ENCODE measurements at places on chromosomes 12 and 14. TPM values are rescaled to one million over a fixed set of nuclear protein-coding genes. Genes with fewer than 3 reads are reported as not detected.

- no peaks in the 10 kb centered on the region for H3K27me3 ChIP-seq
- no peaks in the 10 kb centered on the region for H3K4me1 ChIP-seq
- H3K4me3 ChIP-seq, result no peak overlapping the region
- no peak overlapping the region for H3K27ac ChIP-seq
- H3K36me3 ChIP-seq, result no peaks in the 10 kb centered on the region
These were observed 189.4 kb downstream of the DPF3 start for GRCh38 chr14:72704502-72704901.

DNA sequence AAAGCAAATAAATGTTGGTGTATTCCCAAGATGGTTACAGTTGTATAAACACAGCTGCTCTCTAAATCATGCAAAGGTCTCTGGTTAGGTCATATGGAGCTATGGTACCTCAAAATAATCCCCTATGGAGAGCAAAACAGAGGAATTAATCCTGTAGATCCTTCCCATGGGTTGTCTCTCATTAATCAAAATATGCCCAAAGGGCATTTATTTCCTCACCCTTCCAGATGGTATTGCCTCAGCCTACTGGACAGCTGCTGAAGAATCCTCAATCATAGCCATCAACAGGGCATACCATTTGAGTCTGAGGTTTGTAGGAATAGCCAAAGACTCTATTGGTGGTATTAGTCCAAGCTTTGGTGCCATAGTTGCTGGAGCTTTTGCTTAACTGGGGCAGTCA is 360.9 kb downstream of the RPL10L start:
- H3K27ac ChIP-seq, result no peak overlapping the region
- no peaks in the 10 kb centered on the region for H3K36me3 ChIP-seq
- no peaks in the 10 kb centered on the region for H3K27me3 ChIP-seq
- H3K4me1 ChIP-seq, result no peaks in the 10 kb centered on the region
- DNase-seq, result no peak

DNA sequence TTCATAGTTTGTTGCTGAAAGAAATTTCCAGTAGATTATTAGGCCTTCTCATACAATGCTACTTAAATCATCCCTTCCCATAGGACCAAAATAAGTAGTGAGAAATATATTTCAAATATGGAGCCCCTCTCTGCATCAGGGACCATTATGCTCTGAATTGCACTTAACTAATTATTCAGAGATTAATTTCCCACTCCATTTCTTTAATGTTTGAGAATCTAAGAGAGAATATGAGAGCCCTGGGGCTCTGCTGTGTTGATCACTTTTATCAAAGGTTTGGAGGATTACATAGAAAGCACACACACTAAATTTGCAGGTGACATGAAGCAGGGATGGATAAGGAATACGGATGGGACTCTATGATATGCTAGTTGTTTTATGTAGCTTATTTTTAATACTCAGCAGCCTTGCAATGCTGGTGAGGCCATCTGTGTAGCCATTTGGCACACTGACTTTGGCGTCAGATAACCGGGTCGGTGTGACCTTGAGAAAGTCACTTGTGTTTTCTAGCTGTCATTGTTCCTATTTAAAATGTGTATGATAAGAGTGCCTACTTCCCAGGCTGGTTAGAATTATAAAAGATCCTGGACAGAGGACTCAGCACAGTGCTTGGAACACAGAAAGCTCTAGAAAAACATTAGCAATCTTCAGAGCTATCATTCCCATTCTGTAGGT is 49.9 kb upstream of the FBXO21 start:
- H3K4me3 ChIP-seq, result no peak overlapping the region
- no peaks in the 10 kb centered on the region for H3K4me1 ChIP-seq
- no peak for DNase-seq
- H3K27me3 ChIP-seq, result no peaks in the 10 kb centered on the region

DNA sequence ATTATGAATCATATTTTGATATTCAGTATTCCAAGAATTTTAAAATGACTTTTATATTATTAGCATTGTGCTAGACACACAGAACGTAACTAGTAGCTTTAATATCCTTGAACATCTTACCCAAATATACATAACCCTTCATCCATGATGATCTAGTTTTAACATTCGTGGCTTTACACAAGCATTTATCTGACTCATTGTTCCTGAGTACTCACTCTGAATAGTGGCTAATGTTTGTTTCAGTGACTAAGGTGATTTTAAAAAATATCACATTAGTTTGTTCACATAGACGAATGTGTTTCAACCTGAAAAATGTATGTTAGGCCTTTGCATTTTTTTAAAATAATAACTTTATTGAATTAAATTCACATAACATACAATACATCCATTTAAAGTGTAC is 80.0 kb upstream of the PTPRQ start:
- H3K27me3 ChIP-seq, result no peaks in the 10 kb centered on the region
- H3K4me3 ChIP-seq, result no peak overlapping the region
- H3K4me1 ChIP-seq, result no peaks in the 10 kb centered on the region
- DNase-seq, result no peak
- no peaks in the 10 kb centered on the region for H3K36me3 ChIP-seq
- no peak overlapping the region for H3K27ac ChIP-seq

DNA sequence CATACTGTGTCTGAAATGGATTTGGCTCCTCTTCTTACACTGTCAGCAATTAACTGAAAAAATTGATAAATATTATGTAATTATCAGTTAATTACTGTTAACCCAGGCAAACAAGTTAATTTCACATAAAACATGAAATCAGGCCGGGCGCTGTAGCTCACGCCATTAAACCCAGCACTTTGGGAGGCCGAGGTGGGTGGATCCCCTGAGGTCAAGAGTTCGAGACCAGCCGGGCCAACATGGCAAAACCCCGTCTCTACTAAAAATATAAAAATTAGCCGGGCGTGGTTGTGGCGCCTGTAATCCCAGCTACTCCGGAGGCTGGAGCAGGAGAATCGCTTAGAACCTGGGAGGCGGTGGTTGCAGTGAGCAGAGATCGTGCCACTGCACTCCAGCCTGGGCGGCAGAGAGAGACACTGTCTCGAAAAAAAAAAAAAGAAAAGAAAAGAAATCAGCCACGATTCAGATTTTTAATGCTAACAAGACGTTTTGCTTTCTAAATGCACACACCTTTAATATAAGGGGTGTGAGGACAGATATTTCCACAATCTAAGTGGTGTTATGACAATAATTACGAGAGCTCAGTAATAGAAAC is 473 bp upstream of the TMEM19 start:
- 0 out of 2 replicates have a peak, but pooled peaks cover under 1% of the 10 kb centered on the region for H3K36me3 ChIP-seq
- no peaks in the 10 kb centered on the region for H3K27me3 ChIP-seq
- peaks cover 7% of the 10 kb centered on the region for H3K4me1 ChIP-seq
- peak overlapping the region; percentile 76 for H3K4me3 ChIP-seq

DNA sequence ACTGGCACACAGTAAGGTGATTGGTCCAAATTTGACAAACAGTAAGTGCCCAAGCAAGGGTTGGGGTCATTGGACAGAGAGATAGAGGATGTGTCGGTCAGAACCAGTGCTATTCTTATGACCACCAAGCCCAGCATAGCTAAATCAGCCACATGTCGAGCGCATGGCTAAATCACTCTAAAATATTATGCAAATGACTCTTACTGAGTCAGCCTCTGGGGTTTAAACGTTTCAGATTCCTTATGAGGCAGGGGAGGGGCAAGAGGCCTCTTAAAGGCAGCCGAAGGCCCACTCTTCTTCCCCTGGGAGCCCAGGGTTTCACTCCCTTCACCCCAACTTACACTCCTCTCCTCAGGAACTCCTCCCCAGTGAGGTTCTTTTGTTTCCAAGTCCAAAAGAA is 603 bp upstream of the ENDOU start:
- peaks cover 37% of the 10 kb centered on the region for H3K4me1 ChIP-seq
- no peak for DNase-seq
- H3K27me3 ChIP-seq, result no peaks in the 10 kb centered on the region
- no peak overlapping the region for H3K4me3 ChIP-seq

DNA sequence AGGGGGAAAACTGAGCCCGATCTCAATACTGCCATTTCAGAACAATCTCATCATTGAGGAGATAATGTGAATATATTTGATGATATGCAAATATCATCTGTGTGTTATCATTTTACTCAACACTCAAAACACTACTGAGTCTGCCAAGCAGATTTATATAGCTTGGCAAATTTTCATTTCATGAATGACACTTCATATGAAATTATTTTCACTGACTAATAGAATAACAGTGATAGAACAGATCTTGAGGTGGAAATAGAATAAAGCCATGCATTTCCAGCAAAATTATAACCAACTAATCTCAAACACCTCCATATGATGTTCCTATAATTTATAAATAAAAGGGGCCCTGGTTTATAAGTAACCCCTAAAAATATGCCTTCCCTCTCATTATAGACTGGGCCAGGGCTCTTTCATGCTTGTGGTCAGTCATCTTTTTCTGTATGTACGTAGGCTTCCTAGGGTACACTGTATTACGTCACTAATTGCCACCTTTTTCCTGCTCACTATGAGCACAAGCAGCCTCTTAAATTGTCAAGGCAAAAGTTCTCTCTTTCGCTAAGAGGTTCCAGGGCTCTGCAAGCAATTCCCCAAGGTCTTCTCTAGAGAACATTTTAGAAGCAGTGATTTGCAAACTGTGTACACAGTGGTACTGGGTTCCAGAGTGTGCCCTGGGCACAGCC is 197.1 kb upstream of the FOXN3 start:
- H3K27me3 ChIP-seq, result no peaks in the 10 kb centered on the region
- H3K36me3 ChIP-seq, result peaks cover 3% of the 10 kb centered on the region
- H3K4me1 ChIP-seq, result peaks cover 18% of the 10 kb centered on the region
- H3K4me3 ChIP-seq, result no peak overlapping the region
- H3K27ac ChIP-seq, result no peak overlapping the region

GRCh38 chr12:69513297-69513696 is 43.1 kb downstream of the FRS2 start:
- peaks cover 46% of the 10 kb centered on the region for H3K4me1 ChIP-seq
- H3K27ac ChIP-seq, result no peak overlapping the region
- no peak overlapping the region for H3K4me3 ChIP-seq
- no peaks in the 10 kb centered on the region for H3K27me3 ChIP-seq
- no peak for DNase-seq
- no peaks in the 10 kb centered on the region for H3K36me3 ChIP-seq

- no peaks in the 10 kb centered on the region for H3K4me1 ChIP-seq
- H3K27me3 ChIP-seq, result no peaks in the 10 kb centered on the region
- no peak for DNase-seq
- no peak overlapping the region for H3K27ac ChIP-seq
These were observed 213.9 kb downstream of the ANO6 start for GRCh38 chr12:45429831-45430230.

Gene MTHFD1
- total RNA-seq, result 56.6 TPM

Gene GRIP1
- 3.5 TPM for total RNA-seq

Gene LHX5
- total RNA-seq, result not detected

Gene CLEC2B
- total RNA-seq, result 70.8 TPM

Gene RFLNA
- total RNA-seq, result not detected

All from SJSA1 (cell line).